DMS 273 treated with DMSO at 0.1 percent for 48 hours (cell line): ENCODE measurements at places on chromosomes 1 and 21.

- DNase-seq = no peak
Measured at GRCh38 chr1:7460807-7461206, 310.3 kb upstream of the VAMP3 start.

- no peak for DNase-seq
Measured at GRCh38 chr1:14873677-14874076, 275.2 kb downstream of the KAZN start.

DNA sequence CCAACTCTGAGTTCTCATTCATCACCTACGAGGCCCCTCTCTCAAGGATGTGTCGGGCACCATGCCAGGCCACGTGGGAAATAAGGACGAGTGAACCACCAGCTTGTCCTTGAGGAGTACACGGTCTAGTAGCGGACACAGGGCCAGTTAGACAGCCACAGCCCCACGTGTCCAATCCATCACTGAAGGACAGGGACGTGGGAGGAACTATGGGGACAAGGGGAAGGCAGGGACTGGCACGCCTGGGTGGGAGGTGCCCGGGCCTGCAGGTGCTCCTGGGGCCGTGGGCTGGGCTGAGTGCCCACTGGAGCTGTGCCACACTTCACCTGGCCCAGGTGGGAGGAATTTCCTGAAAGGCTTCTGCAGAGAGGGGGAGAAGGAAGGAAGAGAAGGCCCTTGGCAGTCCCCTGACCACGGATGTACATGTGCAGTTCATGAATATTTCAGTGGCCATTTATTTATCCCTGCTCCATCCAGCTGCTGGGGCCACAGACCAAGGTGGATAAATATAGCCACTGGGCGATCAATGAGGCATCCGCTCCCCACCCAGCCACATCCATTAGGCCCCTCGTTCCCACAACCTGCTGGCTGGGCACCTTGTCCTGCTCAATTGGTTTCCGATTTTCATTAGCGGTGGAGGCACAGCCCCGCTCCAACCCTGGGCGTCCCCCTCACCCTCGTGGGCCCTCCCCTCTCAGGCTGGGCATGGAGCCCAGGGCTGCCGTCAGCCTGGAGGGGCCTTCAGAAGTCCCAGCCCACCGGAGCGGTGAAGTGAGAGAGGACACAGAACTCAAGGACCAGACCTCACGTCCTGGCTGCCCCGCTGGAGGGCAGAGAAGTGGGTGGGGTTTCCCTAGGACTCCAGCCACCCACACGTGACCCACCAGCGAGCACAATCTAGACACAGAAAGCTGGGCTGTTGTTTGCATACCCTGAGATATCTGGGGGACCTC, 59.5 kb downstream of the CASZ1 start:
- DNase-seq = no peak

- DNase-seq = no peak
Measured at GRCh38 chr1:3167255-3167654, 98.3 kb downstream of the PRDM16 start.

GRCh38 chr1:54171016-54171415, 18.2 kb upstream of the CDCP2 start:
- DNase-seq = no peak

DNA sequence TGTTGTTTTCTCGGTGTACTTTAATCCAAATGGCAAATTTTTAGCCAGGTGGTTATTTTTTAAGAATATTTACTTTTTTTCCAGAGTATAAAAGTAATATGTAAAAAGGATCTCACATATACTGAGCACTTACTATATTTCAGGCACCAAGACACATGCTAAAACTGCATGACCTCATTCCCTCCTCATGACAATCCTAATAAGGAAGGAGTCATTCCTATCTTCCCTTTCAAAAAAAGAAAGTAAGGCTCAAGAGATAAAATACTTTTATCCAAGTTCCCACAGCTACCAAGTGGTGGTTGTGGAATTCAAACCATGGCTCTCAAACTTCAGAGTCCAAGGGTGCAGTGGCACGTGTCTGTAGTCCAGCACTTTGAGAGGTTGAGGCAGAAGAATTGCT, 19.4 kb downstream of the ATP2B4 start:
- no peak for DNase-seq

DNA sequence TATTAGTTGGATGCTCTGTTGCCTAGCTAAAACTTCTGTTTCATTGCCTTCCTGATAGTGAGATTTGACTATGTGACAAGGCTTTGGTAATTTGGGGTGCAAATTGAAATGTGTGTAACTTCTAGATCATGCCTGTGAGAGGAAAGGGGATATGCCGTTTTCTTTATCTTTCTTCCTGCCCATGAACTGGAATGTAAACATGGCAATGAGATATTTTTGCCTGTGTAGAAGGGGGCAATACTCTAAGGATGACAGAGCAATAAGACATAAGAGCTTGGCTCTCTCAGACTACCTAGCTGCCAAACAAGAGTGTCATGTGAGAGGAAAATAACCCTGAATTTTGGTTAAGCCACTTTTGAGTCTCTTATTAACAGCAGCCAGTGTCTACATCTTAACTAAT, 49.7 kb downstream of the RAP1A start:
- no peak for DNase-seq

DNA sequence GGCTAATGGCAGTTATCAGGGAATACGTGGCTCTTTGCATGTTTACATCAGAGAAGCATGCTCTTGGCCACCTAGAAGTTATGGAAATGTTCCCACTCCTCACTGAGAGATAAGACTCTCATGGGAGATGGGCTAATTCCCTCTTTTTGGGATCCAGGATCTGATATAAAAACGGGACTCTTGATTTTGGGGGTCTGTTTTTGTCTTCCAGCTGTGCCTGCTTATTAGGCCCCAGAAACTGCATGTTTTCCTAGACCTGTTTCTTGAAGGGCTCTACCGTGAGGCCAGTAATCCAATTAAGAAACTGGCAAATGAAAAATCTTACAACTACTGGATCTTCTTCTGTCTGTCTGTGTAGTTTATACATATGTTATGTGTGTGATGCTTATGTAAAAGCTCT, 47.0 kb upstream of the PTCH2 start:
- no peak for DNase-seq

DNA sequence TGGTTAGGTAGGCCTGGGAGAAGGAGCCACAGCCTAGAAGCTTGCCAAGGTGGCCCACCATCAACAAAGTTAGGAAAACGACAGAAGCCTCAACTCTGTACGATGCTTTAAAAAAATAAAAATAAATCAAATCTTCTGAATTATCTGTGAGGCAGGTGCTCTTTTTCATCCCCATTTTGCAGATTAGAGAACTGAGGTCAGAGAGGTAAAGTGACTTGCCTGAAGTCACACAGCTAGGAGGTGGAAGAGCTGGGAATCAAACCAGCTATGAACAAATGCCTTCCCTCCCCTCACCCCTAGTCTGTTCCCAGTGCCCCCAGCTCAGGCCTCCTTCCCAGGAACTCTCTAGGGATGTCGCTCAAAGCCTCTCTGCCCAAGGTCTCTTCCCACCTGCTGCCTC, 30.4 kb downstream of the EPHA2 start:
- DNase-seq = no peak

- DNase-seq = peak; percentile 96
Measured at GRCh38 chr1:26692793-26693490, 2.9 kb upstream of the ARID1A start.

GRCh38 chr1:212578041-212578440, 30.5 kb upstream of the ATF3 start:
- no peak for DNase-seq

DNA sequence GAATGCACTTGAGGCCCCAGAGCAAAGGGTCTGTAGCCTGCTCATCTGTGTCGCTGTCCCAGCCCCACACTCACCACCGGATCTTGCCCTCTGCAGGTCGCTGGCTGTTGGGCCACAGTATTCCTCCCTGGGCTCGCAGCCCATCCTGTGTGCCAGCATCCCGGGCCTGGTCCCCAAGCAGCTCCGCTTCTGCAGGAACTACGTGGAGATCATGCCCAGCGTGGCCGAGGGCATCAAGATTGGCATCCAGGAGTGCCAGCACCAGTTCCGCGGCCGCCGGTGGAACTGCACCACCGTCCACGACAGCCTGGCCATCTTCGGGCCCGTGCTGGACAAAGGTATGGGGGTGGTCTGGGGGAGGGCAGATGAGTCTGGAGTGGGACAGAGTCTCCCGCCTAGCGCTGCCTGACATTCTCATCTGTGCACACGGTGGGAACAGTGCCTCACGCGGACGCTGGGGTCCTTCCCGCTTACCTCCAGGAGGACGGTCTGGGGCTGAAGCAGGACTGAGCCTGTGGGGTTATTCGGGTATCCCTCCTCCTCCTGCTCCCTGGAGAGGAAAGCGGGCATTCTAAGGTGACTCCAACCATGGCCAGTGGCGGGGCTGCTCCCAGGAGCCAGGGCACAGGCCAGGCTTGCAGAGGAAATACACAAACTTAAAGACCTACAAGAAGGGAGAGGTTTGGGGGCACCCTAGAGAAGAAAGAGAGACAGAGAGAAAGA, 15.9 kb downstream of the WNT3A start:
- DNase-seq = no peak

DNA sequence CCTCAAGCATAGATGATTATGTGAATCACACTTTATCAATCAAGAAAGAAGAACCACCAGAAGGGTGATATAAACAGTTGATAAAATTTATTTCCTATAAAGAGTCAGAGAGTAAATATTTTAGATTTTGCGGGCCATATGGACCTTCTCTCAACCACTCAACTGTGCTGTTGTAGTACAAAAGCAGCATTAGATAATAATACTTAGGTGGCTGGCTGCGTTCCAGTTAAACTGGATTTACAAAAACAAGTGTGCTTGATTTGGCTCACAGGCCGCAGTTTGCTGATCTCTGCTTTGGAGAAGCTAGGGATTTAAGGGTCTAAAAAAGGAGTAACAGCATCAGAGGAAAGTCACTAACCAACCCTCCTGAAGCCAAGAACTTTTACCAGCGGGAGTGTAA, 1406.0 kb downstream of the KCNT2 start:
- DNase-seq = no peak

- peak; percentile 14 for DNase-seq
Measured at GRCh38 chr1:165114022-165114888, 242.3 kb downstream of the LMX1A start.

- DNase-seq = no peak
Measured at GRCh38 chr1:109927911-109928321, 17.3 kb downstream of the CSF1 start.

GRCh38 chr1:41038110-41038509, 16.6 kb upstream of the SLFNL1 start:
- no peak for DNase-seq

- DNase-seq = no peak
Measured at GRCh38 chr1:168560370-168560769, 16.0 kb upstream of the XCL1 start.

DNA sequence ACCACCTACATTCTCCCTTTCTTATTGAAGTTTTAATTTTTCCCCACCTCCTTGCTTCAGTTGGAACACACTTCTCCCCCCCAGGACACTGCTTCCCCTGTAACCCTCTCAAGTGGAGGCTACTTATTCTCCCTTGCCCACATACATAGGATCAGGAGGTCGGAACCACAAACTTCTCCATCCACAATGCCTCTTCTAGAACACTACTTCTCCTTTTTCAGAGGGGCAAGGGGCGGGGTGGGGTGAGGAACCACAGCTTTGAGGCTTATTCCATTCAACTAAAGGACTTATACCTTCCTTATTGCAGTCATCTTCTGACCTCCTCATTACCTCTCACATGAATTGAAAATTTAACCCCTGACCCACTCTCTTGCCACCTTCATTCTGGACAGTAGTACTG, 81.3 kb downstream of the NEK7 start:
- no peak for DNase-seq
